ENCODE measurements at places on chromosomes 12 and 14.

- no peak for DNase-seq
Measured at GRCh38 chr14:89491711-89492381, 74.8 kb upstream of the FOXN3 start.

DNA sequence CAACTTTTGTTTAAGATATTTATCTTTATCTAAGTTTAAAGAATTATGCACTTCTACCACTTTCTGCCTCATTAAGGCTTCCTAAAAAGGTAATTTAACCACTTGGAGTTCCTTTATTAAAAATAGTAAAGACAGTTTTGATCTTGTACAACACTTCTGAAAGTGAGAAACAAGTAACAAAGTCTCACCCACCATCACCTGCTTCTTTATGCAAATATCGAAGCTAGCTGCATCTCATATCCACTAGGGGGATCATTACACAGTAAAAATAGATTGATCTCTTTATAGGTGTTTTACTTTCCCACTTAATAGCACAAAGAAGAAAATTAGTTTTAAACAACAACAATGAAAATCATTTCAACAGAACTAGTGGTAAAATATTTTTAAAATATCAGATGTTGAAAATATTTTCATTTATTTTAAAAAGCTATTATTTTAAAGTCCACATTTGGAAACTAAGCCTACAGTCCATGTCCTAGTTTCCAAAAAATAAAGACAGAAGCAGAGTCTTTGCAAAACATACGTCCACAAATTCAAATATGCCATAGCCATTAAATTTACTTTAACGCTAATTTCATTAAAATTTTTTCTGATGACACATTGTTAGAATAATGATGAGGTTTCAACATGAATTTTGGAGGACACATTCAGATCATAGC, 160.0 kb upstream of the SOX5 start:
- no peak for DNase-seq

GRCh38 chr12:85468356-85469157, 188.5 kb downstream of the ALX1 start:
- no peak for DNase-seq

DNA sequence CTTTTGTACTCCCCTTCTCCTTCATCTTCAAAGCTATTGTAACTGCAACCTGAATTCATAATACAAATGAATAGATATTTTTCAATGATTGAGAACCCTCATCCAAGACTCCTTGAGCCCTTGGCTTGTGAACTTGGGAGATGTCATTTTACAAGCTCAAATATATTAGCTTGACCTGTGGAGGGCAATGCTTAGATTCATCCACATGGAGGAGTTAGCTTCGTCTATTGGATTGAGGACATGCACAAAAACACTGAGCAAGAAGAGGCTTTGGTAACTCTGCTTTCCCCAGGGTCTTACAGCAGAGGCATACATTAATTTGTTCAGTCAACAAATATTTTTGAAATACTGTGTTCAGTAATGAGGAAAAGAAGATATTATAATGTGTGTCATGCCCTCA, 101.1 kb downstream of the OTOGL start:
- no peak for DNase-seq

DNA sequence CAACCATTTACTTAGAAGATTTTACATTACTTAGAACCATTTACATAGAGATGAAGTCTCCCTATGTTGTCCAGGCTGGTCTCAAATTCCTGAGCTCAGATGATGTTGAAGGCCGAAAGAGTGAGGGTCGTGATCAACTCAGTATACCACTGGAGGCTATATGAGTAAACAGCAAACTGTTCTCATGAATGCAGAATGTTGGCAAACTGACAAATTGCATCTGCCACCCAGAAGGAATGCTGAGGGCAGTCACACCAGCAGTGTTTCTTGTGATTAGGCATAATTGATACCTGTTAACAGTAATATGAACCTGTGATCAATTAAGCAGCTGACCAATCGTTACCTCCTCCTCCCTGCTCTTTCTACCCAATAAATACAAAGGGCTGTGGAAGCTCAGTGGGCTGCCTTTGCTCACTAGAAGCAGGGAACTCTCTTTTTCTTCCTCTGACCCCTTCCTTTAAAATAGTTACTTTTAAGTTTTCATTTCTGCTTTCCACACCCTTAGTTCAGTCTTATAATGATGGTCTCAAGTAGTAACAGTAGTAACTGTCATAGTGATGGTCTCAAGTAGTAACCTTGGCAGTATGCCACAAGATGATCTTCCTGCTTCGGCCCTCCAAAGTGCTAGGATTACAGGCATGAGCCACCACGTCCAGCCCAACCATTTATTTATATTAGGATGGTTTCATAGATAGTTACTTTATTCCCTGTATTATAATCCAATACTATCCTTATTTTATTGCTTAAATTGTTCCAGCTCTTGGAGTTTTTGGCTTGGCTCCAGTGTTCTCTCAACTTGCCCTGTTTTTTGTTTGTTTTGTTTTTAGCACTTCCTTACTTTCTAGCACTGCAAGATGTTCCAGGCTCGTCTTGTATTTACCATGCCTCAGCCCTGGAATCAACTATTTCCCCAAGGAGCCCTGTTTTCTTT, 25.8 kb downstream of the LIMA1 start:
- no peak for DNase-seq

- DNase-seq = no peak
Measured at GRCh38 chr14:20167091-20167490, 23.6 kb upstream of the OR11G2 start.

DNA sequence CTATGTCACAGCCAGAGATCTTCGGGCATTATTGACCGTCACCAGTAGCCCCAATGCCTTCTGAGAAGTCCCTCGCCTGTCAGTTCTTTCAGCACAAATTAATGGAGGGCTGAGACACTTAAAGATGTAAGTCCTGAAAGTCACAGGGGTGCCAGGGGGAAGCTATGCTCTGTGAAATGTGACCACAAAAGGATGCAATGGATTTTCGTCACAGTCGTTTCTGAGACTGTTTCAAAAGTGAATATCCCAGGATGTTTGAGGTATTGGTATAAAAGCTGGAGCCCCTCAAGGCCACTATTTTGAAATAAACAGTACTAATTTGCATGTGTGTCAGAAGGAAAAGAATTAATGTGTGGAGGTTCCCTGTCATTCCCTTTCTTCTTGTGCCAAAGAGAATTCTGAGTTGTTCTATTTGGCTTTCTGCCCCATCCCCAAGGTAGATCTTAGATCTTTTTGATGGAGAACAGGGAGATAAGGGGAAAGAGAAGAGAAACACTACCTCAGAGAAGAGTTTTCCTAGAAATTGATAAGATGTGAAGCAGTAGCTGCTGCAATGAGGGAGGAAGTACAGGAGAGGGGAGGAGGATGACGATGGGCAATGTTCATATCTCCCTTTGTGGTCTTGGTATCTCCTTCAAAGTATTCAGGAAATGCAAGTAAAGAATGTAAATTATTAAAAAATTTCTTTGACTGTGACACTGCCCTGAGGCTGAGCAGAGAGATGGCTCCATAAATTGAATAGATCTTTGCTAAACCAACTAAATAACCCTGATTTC, 101.8 kb upstream of the NAP1L1 start:
- no peak for DNase-seq

GRCh38 chr12:94089891-94090290, 58.5 kb upstream of the PLXNC1 start:
- no peak for DNase-seq

- DNase-seq = no peak
Measured at GRCh38 chr12:65826353-65827171, 2.3 kb downstream of the HMGA2 start.

GRCh38 chr12:119100933-119101332, 77.8 kb upstream of the HSPB8 start:
- DNase-seq = no peak

- DNase-seq = no peak
Measured at GRCh38 chr12:74431801-74432200, 105.8 kb upstream of the ATXN7L3B start.

DNA sequence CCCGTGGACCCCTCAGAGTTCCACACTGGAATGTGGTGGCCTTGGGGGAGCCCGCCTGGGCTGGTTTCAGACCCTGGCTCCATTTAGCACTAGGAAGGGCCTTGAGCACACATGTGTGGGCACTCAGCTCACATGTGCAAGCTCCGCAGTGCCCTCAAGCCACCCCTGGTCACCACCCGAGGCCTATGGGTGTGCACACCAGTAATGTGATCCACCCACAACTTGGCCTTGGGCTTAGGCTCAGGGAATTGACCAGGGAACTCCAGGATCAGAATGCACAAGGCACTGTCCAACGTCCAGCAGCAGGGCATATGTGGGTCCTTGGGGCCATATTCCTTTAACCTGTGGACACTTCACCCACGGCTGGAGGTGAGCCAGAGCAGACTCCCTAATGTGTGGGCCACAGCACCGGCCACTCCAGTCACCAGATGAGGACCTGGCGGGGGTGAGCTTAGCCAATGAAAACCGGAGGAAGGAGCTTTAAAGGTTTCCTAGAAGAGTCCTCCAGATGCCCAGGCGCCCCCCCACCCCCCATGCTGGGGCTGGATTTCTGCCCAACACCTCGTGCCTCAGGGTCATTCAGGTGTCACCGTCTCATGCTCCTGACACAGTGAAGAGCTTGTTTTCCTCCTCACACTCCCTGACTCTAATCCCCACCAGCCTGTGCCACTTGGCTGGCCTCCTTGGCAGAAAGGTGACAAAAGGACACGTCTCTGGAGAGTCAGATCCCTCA, 209.2 kb downstream of the ZFP36L1 start:
- DNase-seq = no peak

DNA sequence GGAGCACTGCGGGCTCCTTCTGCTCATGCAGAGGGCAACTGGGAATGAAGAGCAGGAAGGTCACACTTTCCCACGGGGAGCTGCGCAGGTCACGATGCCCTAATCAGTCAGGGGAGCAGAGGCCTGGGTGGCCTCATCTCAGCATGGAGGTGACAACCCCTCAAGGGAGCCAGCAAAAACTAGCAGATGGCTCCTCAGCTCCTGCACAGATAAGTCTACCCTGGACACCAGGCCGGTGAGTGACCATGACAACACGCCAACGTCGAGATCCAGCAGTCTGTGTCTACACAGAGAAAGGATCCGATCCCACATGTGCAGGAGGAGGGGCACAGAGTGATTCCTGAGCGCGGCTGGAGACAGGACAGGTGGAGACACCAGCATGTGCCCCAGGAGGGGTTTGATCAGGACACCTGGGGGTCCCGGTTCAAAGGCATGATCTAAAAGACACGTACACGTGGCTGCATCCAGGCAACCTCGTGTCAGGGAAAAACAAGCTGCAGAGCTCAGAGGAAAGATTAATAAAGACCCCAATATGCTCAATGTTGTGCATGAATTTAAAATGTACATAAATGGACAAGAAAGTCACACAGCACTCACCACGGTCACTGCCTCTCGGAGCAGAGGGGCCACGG, 153.7 kb upstream of the SFSWAP start:
- DNase-seq = no peak

DNA sequence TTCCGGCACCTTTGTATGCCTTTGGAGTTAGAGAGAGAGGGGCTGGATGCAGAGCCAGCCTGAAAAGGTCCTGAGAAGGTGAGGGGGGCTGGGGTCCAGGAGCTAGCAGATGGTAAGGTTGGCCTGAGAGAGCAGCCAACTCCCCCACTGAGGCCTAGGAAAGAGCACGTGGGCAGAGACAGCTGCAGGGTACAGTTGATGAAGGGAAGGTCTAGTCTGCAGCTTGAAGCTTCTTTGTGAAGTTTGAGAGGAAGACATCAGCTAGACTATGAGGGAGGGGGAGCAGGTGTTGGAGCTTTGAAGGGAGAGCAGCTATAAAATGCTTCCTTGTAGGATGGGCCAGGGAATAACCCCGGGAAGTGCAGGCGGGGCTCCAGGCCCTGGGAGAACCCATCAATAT, 289.3 kb upstream of the AMIGO2 start:
- no peak for DNase-seq

DNA sequence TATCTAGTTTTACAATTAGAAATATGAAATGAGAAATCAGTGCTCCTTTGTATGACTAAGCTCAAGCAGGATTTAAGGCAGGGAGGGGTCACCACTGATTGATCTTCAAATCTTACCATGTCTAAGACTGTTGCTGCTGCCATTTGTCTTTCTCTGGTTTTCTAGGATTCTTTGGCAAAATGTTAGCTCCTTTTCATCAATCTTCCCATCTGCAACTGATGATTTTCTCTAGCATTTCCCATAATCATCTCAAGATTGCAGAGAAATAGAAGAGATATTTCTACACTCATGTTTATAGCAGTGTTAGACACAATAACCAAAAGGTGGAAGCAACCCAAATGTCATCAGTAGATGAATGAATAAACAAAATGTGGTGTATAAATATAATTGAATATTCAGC, 175.0 kb downstream of the RAD51B start:
- DNase-seq = no peak

- DNase-seq = no peak
Measured at GRCh38 chr14:25431211-25432076, 381.5 kb upstream of the STXBP6 start.

GRCh38 chr12:3705354-3705675, 47.6 kb downstream of the CRACR2A start:
- no peak for DNase-seq

DNA sequence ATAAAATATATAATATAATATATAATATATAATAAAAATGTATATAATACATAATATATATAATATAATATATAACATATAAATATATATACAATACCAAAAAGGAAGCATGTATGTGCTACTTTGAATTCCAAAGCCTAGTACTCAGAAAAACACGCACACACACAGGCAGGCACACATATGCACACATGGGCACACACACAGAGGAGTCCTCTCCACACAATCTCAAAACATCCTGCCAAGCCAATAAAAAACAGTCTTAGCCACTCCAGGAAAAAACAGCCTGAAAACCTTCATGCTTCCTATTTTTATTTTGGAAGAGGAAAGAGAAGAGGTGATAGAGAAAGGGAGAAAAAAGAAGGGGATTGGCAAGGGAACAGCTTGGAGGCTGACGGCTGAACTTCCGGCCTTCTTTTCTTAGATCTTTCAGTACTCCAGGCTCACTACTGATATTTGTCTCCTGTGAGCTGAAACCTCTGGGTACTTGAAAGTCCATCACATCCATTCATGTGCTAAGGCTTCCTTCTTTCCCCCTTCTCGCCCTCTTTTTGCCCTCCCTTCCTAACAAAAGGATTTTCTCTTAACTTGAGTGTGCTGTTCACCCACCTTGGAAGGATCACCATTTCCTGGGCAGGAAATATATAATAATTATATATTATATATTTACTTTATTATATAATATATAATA, 394.2 kb downstream of the NUAK1 start:
- DNase-seq = no peak

DNA sequence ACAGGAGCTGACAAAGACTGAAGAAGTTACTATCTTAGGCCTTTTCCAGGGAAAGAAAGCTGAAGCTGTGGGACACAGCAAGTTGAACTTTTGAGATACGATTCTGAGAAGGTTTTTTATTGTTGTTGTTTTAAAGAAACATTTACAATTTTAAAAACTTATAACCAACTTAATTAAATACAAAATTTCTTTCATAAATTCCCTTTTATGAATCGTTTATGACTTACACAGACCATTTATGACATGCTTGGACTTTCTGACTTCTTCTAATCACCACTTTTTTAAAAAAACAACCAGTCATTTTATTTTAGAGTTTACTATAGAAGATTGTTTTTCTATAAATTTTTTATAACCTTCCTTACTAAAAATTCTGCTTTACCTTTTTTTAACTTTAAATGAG, 68.7 kb downstream of the DHRS2 start:
- no peak for DNase-seq

Data from NCI-H510A (cell line).